Dermis microvascular lymphatic vessel endothelial cell (primary cell): ENCODE measurements at places on chromosomes 12 and 14.
A peak's percentile ranks its signal among the peaks of the same experiment; 100 is the strongest.

GRCh38 chr14:35167496-35167895, 45.1 kb downstream of the PRORP start:
- no peak for DNase-seq

DNA sequence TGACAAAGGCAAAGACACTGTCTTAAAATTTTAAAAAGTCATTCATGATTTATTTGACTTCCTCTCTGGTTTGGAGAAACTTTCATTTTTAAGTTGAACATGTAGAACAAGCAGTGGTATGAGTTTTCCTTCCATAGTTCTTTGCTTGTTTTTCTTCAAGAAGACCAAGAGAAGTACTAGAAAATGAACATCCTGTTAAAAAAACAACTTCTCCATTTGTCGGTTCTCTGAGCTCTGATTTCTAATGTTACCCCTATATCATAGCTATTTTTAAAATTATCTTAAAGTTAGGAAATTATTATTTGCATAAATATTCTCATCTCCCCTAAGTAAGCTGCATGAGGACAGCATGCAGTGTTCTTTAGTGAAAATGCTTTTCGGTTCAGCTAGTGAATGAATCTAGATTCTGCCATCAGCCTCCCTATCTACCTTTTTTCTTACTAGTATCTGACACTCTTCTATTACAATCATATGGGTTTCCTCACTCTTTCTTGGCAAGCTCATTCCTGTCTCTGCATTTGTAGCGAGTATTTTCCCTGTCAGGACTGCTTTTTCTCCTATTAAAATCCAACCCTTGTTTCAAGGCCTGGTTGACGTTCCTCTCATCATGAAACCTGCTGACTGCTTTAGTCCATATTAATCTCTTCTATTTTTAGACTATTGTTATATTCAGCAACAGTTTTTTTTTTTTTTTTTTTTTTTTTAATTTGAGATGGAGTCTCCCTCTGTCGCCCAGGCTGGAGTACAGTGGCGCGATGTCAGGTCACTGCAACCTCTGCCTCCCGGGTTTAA, 15.8 kb downstream of the DIP2B start:
- DNase-seq = peak; percentile 25

GRCh38 chr14:99037777-99038430, 234.1 kb downstream of the BCL11B start:
- DNase-seq = no peak

DNA sequence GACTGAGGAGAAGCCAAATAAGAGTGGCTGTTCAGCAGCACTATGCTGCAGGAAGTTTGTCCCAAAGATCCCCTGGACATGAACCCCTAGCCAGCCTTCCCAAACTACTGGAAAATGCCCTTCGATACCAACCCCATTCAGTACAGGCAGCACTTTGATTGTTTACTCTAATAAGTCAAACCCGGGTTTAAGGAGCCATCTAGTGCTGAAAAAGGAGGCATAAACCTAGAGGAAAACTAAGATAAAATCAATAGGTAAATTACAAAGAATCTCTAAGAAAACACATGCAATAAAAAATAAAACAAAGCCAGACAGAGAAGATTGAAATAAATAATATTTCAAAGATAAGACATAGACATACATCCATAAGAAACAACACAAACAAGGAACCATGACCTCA, 771.6 kb downstream of the RPS29 start:
- DNase-seq = no peak

- no peak for DNase-seq
Measured at GRCh38 chr14:92519246-92520101, 5.9 kb downstream of the RIN3 start.

GRCh38 chr12:51326698-51327439, 2.9 kb upstream of the BIN2 start:
- peak; percentile 2 for DNase-seq

GRCh38 chr12:118010903-118011302, 5.6 kb upstream of the RFC5 start:
- DNase-seq = no peak
